ENCODE measurements at places on chromosomes 6 and 20. TPM values are rescaled to one million over a fixed set of nuclear protein-coding genes. Genes with fewer than 3 reads are reported as not detected.
A peak's percentile ranks its signal among the peaks of the same experiment; 100 is the strongest.

Gene HLA-DPB1
- 19.2 TPM for polyA plus RNA-seq

Gene OPN5
- 0.32 TPM for polyA plus RNA-seq

Gene SYCP2
- 3.9 TPM for polyA plus RNA-seq

Gene HDGFL1
- polyA plus RNA-seq, result not detected

Gene ZNF343
- 8.4 TPM for polyA plus RNA-seq

Gene RAET1L
- polyA plus RNA-seq, result not detected

Gene TAP2
- polyA plus RNA-seq, result 8.1 TPM

Gene FAM184A
- polyA plus RNA-seq, result 10.2 TPM

Gene PBOV1
- not detected for polyA plus RNA-seq

Gene GINS1
- 6.0 TPM for polyA plus RNA-seq

Gene ZNF311
- polyA plus RNA-seq, result 2.4 TPM

GRCh38 chr20:62706857-62707256 lies 1.8 kb upstream of the NTSR1 start:
- no peak for DNase-seq

- no peak for DNase-seq
Measured at GRCh38 chr6:170480050-170480692, 72.9 kb downstream of the PSMB1 start.

DNA sequence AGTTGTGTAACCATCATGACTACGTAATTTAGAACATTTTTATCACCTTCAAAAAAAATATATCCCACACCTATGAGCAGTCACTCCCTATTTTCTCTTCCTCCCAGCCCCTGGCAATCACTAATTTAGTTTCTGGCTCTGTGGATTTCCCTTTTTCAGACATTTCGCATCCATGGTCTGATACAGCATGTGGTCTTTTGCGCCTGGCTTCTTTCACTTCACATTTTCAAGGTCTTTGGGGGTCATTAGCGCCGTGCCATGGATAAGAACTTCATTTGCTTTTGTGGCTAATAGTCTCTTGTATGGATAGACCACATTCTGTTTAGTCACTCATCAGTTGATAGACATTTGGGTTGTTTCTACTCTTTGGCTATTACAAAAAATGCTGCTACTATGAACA lies 44.9 kb upstream of the DUSP22 start:
- DNase-seq, result no peak

- DNase-seq, result no peak
Measured at GRCh38 chr6:44353336-44353735, 10.9 kb downstream of the SPATS1 start.

GRCh38 chr6:113847447-113847846 lies 9.7 kb upstream of the MARCKS start:
- DNase-seq, result no peak

GRCh38 chr20:18188434-18188833 lies 50.8 kb downstream of the KAT14 start:
- peak; percentile 18 for DNase-seq

GRCh38 chr20:51938559-51939258 lies 136.4 kb upstream of the SALL4 start:
- DNase-seq, result no peak

DNA sequence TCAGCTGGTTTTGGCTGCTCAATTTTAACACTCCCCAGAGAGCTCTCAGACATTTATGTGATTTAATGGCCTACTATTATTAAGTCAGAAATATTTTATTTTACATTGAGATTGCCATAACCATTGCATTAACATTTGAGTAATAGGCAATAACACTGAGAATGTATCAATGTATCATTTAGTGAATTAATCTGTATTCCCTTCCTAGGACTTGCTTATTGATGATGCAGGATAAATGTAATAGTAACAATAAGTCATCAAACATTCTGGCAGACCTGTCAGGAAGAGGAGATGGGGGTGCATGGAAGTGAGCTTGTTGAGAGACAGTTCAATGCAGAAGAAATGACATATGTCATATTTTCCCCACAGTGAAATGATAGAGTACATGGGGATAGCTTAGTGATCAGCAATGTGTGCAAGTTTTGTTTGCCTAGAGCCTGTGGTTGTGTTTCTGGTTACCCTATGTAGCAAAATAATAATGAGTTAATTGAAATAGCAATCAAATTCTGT lies 458.9 kb downstream of the EYS start:
- peak; percentile 0 for DNase-seq

DNA sequence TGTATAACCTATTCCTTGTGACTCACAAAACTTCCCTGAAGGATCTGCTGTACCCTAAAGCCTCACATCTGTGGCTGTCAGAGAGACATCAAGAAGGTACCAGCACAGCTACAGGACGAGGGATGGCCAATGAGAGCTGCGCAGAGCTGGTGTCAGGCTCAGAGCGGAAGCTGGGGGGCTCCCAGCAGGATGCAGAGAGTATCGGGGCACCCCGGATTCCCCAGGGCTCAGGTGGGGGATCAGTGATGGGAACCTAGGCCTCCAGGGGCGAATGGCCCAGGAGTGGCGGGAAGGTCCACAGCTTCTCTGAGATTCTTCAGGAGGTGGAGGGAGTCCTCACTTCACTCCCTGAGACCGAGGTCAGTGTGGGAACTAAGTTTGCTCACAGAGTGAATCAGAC lies 30.9 kb upstream of the SMOC2 start:
- no peak for DNase-seq

- DNase-seq, result peak; percentile 29
Measured at GRCh38 chr20:20276811-20277530, 90.9 kb upstream of the INSM1 start.

DNA sequence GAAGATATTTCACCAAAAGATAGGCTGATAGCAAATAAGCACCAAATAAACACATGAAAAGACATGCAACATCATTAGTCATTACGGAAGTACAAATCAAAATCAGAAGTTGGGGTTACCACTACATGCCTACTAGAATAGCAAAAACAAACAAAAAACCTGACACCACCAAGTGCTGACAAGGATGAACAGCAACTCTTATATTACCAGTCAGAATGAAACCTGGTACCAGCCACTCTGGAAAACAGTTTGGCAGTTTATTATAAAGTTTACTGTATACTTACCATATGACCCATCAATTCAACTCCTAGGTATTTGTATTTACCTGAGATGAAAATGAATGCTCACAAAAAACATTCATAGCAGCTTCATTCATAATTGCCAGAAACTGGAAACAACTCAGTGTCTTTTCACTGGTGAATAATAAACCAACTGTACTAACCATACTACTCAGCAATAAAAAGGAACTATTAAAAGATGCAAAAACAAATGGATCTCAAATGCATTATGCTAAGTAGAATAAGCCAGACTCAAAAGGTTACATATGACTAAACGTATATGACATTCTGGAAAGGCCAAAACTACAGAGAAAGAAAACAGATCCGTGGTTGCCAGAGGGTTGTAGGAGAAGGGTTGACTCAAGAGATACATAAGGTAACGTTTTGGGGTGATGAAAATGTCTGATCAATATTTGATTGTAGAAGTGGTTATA lies 33.0 kb downstream of the NUP153 start:
- DNase-seq, result no peak

- no peak for DNase-seq
Measured at GRCh38 chr6:85923013-85923430, 280.3 kb upstream of the SYNCRIP start.

GRCh38 chr6:11700118-11700718 lies 78.4 kb downstream of the ADTRP start:
- DNase-seq, result peak; percentile 47

DNA sequence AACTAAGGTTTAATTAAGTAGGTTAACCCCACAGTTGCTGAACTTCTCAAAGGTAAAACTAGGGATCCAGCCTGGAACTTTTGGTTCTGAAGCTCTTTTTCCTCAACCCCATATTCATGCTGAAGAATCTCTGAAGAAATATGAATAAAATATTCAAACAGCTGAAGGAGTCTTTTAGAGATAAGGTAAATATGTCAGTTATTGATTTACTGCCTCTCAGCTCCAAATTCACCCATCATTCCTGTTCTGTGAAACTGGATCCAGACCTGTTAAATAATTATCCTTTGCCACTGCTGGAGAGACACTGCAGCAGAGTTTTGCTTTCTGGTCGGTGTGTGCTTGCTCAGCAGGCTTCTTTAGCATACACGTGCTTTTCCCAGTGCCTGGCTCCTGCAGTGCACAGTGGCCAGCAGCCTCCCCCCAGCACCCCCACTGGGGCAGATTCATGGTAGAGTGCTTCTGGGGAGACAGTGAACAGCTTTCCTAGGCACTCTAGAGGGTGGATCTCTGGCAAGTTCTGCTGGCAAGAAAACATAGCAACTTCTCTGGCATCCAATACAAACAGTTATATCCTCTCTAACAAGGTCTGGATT lies 62.0 kb upstream of the BCLAF1 start:
- DNase-seq, result no peak

GRCh38 chr6:55898342-55898741 lies 23.0 kb upstream of the BMP5 start:
- no peak for DNase-seq

DNA sequence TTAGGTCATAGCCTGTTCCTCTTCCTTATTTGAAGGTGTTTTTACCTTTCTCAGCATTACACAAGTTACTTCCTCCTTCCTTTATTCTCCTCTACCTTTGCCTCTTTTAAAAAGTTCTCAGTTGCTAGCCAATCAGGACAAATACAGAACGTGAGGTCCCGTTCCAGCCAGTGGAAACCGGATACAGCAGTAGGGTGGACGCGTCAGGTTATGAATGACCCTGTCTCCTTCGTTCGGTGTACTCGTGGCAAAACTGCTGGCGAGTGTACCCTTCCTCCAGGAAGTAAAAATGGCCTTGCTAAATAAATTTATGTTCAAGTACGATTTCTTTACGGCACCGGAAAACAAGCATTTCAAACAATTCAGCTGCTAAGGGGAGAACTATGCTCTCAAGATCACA lies 77.0 kb upstream of the MLN start:
- DNase-seq, result no peak

- DNase-seq, result no peak
Measured at GRCh38 chr20:21510414-21511384, 3.2 kb downstream of the NKX2-2 start.

- no peak for DNase-seq
Measured at GRCh38 chr6:447381-448165, 56.0 kb downstream of the IRF4 start.

DNA sequence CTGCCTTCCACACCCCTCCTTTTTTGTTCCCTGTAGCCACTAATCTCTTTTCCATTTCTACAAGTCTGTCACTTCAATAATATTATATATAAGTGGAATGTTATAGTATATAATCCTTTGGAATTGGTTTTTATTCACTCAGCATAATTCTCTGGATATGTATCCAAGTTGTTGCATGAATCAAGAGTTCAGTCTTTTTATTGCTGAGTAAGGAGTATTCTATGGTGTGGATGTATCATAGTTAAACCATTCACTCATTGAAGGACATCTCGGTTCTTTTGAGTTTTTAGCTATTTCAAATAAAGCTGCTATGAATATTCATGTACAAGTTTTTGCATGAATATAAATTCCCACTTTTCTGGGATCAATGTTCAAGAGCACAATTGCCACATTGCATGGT lies 69.5 kb upstream of the TASP1 start:
- no peak for DNase-seq

GRCh38 chr6:44278315-44278714 lies 8.1 kb downstream of the TMEM151B start:
- DNase-seq, result no peak

DNA sequence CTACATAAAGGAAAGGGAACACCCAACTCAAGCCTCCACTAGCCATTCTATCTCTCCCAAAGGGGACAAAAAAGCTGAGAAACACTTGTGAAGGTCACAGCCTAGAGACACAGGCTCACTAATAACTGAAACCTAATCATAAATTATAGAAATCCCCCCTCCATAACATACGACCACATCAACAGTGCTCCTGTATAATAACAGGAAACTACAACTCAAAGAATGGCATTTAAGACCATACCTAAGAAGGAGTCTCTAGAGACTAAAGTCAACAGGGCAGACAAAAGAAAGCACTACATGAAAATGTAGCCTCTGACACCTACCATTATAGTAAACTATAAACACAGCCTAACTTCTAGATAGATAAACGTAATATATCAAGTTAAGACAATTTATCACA lies 82.7 kb downstream of the THEMIS start:
- no peak for DNase-seq

DNA sequence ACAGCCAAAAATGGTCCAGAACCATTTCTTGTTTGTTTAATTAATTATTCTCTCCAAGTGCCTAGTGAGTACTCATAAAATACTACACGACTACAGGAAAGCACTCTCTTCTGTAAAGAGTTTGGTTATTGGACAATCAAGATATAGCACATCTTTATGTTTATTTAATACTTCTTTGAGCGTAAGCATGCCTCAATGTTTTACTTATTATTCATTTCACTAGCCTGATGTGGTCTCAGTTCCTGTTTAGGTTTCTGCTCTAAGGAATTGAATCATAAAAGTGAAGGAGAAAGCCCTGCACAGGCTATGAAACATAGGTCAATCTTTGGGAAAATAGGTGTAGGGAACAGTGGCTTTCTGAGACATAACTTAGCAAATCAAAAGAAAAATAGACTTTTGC lies 45.9 kb upstream of the AIG1 start:
- no peak for DNase-seq

GRCh38 chr6:66558189-66558588 lies 851.2 kb upstream of the EYS start:
- DNase-seq, result no peak

DNA sequence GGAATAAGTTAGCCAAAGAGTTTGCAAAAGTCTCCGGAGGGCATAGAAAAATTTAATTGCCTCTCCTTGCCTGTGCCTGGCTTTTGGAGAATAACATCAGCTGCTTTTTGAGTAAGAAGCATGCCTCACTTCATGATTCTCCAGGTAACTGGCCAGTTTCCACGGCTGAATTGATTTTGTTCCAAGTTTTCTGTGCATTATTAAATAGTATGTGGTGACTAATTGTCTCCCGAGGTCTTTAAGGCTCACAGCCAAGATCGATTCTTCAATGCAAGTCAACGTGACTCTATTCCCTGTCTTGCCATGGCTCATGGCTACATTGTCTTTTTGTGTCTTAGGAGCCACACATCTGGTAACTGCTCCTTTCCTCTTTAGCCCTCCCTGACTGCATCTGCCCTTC lies 54.2 kb downstream of the CNR1 start:
- no peak for DNase-seq

DNA sequence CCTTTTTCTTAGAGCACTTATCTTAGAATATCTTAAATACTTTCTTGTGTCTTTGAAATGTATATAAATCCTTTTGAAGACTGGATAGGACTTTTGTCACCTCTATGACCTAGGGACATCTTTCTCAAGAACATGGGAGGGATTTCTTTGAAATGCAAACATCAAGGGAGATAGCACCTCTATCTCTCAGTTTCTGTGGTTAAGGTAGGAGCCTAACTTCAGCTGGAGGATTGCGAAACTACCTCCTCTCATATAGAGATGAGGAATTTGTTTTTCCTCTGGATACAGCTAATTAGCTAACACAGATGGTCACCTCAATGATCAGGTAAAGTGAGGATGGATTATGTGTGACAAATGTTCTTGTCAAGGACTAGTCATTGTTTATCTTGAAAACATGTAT lies 631.3 kb upstream of the IMPG1 start:
- DNase-seq, result no peak

DNA sequence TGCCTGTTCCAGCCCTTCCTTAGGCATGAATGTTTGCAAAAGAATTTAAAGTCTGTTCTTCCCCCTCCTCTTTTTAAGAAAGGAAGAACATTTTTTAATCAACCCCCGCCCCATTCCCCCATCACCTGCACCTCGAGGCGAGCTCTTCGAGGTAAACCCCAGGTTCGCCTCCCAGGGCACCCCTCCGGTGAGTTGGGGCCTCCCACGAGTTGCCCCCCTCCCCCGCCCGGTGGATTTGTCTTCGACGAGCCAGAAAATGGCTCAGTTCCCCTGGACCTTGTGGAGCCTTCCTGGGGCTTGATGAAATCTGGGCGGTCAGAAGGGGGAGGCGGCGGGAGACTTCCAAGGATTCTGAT lies 256 bp upstream of the OVOL2 start:
- DNase-seq, result no peak
